ENCODE measurements at places on chromosomes 13 and 19. TPM values are rescaled to one million over a fixed set of nuclear protein-coding genes. Genes with fewer than 3 reads are reported as not detected.

DNA sequence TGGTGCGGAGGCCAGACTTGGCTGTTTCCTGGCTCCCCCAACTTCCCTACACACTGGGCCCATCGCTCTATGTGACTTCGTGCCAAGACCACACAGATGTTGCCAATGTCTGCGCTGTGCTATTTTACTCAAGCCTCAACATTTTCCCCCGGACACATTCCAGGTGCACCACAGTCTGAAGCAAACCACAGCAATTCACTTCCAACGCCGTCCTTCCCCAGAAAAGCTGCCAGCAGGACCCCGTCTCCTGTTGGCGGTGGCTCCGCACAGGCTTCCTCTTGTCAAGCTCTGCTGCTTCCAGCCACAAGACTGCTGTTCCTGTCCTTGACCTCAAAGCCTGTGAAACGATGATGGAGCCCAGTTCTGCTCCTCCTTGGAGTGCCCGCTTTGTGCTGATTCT, 100.7 kb downstream of the CRYL1 start:
- no peak overlapping the region for H3K27ac ChIP-seq
- H3K4me3 ChIP-seq: no peak overlapping the region
- H3K27me3 ChIP-seq: no peaks in the 10 kb centered on the region
- DNase-seq: no peak
- H3K4me1 ChIP-seq: peaks cover 28% of the 10 kb centered on the region
- H3K36me3 ChIP-seq: peaks cover 21% of the 10 kb centered on the region

DNA sequence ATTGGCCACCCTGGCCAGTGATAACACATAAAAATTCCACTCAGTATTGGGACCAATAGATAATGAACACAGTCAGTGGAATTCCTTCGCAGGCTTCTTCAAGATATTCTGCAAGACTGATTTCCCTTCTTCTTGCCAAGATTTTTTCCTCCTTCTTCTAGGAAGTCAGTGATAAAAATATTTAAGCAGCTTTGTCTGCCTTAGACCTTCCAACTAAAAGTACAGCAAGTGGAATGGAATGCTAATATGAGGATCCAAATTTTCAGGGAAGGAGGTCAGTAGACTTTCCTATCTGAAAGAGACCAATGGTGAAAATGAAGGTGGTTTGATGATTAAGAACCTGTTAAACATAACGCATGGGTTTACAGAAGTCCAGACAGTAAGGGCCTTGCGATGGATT, 9.6 kb downstream of the STARD13 start:
- H3K36me3 ChIP-seq: no peaks in the 10 kb centered on the region
- no peak overlapping the region for H3K4me3 ChIP-seq
- peaks cover 3% of the 10 kb centered on the region for H3K27me3 ChIP-seq
- no peak overlapping the region for H3K27ac ChIP-seq

- peak; percentile 84 for DNase-seq
- H3K27ac ChIP-seq: peak overlapping the region; percentile 90
- no peaks in the 10 kb centered on the region for H3K27me3 ChIP-seq
- H3K4me1 ChIP-seq: peaks cover 79% of the 10 kb centered on the region
Observed at GRCh38 chr19:29667901-29668341, 2.7 kb downstream of the PLEKHF1 start.

DNA sequence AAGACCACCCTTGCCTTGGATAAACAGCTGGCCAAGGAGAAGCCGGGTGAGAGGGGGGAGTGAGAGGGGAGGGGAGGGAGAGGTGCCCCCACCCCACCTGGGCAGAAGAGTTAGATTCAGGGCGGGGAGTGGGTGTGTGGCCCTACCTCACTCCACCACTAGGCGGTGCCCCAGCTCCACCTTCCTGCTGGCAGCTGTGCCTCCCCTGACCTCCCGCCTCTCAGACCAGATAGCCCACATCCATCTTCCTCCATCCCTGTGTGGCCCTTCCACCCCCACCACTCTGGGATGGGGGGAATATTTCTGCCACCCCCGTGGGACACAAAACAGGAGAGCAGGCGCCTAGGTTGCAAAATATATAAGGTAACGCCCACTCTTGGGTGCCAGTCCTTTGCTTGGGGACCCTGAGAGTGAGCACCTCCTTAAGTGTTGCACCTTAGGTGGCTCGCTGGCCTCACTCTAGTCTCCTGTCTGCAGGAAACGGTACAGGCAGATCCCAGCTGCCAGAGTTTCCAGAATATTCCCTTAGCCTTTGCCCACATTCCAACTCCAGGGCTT, 13.8 kb upstream of the EHD2 start:
- H3K4me1 ChIP-seq: peaks cover 2% of the 10 kb centered on the region
- DNase-seq: peak; percentile 60
- no peaks in the 10 kb centered on the region for H3K27me3 ChIP-seq
- H3K36me3 ChIP-seq: peaks cover 15% of the 10 kb centered on the region

The MLNR gene
- total RNA-seq: not detected

DNA sequence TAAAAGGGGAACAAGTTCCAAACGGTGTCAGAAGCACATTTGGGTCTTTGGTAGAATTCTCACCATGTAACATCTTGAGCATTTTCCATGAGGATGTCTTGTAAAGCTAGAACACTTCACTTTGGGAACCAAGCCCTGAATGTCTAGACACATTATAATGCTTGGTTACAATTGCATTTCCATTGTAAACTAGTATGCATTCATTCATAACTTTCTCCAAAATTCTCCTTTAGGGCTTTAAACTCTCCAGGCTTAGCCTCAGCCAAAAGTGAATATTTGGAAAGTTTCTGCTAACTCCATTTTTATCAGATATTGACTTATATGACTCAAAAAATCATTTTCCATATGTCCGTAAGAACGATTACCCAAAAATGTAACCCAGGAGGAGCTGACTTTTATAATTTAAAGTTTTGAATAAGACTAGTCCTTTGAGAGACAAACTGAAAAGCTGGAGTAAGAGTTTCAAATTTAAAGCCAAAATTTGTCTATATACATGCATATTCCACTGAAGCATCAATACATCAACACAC, 1170.4 kb downstream of the EFNB2 start:
- H3K27ac ChIP-seq: no peak overlapping the region
- no peaks in the 10 kb centered on the region for H3K36me3 ChIP-seq
- no peak for DNase-seq
- no peaks in the 10 kb centered on the region for H3K4me1 ChIP-seq

- H3K4me3 ChIP-seq: no peak overlapping the region
- no peaks in the 10 kb centered on the region for H3K4me1 ChIP-seq
- H3K36me3 ChIP-seq: no peaks in the 10 kb centered on the region
- no peak overlapping the region for H3K27ac ChIP-seq
- no peak for DNase-seq
- no peaks in the 10 kb centered on the region for H3K27me3 ChIP-seq
Observed at GRCh38 chr13:21957833-21958232, 287.0 kb downstream of the FGF9 start.

DNA sequence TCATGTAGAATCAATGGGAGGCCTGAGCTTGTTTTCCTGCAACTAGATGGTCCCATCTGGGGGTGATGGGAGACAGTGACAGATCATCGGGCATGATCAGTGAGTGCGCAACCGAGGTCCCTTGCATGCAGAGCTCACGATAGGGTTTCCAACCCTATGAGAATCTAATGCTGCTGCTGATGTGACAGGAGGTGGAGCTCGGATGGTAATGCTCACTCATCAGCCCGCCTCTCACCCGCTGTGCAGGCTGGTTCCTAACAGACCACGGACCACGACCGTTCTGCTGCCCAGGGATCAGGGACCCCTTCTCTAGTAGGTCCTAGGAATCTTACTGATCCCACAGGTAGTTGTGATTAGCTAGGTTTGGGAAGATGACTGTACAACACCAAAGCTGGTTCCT, 23.5 kb upstream of the GARRE1 start:
- H3K36me3 ChIP-seq: peaks cover 51% of the 10 kb centered on the region
- H3K27me3 ChIP-seq: no peaks in the 10 kb centered on the region
- H3K4me3 ChIP-seq: no peak overlapping the region
- no peak overlapping the region for H3K27ac ChIP-seq
- DNase-seq: no peak
- H3K4me1 ChIP-seq: peaks cover 36% of the 10 kb centered on the region

The PRODH2 gene
- total RNA-seq: not detected

DNA sequence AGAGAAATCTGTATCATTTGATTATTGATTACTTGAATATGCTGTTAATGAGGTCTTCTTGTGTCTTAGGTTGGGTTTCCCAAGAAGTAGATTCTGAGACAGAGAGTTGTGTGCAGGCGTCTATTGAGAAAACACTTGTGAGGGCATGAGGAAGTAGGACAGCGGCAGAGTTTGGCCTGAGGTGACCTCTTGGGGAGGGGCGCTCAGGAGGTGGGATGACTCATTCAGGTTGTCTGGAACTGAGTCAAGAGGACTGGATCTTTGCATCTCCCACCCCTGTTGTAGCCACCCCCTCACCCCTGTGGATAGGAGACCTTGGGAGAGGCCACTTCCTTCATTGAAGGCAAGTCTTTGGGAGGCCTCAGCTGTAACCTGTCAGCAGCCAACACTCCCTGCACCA, 35.2 kb upstream of the WDFY2 start:
- H3K27me3 ChIP-seq: peaks cover 3% of the 10 kb centered on the region
- H3K4me3 ChIP-seq: no peak overlapping the region
- peaks cover 2% of the 10 kb centered on the region for H3K36me3 ChIP-seq
- no peak for DNase-seq

The NOVA2 gene
- not detected for total RNA-seq

DNA sequence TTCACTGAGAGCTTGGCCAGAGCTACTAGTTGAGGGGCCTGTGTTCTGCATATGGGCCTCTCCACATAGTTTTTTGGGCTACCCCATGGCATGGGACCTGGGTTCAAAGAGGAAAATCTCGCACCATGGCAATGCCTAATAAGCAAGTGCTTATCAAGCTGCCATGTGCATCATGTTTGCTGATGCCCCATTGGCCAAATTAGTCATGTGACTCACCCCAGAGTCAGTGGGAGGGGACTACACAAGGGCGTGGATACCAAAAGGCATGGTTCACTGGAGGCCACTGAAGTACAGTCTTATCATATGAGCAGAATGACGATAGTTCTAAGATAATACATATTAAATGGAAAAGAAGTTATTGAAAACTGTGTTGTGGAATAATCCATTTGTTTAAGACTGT, 214.8 kb downstream of the LMO7 start:
- H3K36me3 ChIP-seq: peaks cover 2% of the 10 kb centered on the region
- DNase-seq: no peak
- H3K27ac ChIP-seq: no peak overlapping the region
- H3K4me3 ChIP-seq: no peak overlapping the region
- H3K27me3 ChIP-seq: no peaks in the 10 kb centered on the region

The ZNF415 gene
- 1.4 TPM for total RNA-seq

The ADGRE2 gene
- total RNA-seq: 0.29 TPM

The CLASRP gene
- 82.5 TPM for total RNA-seq
